Occipital lobe (tissue), 3 donors: ENCODE measurements at places on chromosomes 6 and 20. TPM values are rescaled to one million over a fixed set of nuclear protein-coding genes. Genes with fewer than 3 reads are reported as not detected.

FBXO9 gene
- total RNA-seq = 54.7 TPM

SLC35D3 gene
- not detected for total RNA-seq

SIM1 gene
- not detected for total RNA-seq

PTGIS gene
- total RNA-seq = 10.8 TPM

RALGAPB gene
- total RNA-seq = 48.4 TPM

THBS2 gene
- 15.8 TPM for total RNA-seq

RUNX2 gene
- 0.16 TPM for total RNA-seq

SLC35F1 gene
- total RNA-seq = 112 TPM

HCRTR2 gene
- 14.3 TPM for total RNA-seq

GHRH gene
- total RNA-seq = not detected

MYMX gene
- total RNA-seq = not detected

PNRC1 gene
- 80.9 TPM for total RNA-seq

C6orf163 gene
- total RNA-seq = 8.3 TPM

TAGAP gene
- 1.4 TPM for total RNA-seq

ARMH2 gene
- not detected for total RNA-seq

DYNLT2 gene
- total RNA-seq = 2.8 TPM

LGSN gene
- total RNA-seq = 0.47 TPM

SLC29A1 gene
- 5.5 TPM for total RNA-seq

PTPRT gene
- 17.8 TPM for total RNA-seq

JAG1 gene
- 26.0 TPM for total RNA-seq

MYLK2 gene
- total RNA-seq = 0.78 TPM

C6orf132 gene
- total RNA-seq = not detected

PDE10A gene
- total RNA-seq = 62.7 TPM
